ENCODE measurements at places on chromosomes 13 and 19.

GRCh38 chr19:55702131-55702627 lies 27.2 kb downstream of the EPN1 start:
- DNase-seq = no peak

GRCh38 chr19:46659151-46660007 lies 1.6 kb downstream of the DACT3 start:
- DNase-seq = no peak

GRCh38 chr13:44397766-44398223 lies 24.2 kb downstream of the SERP2 start:
- DNase-seq = no peak

GRCh38 chr13:20721454-20722357 lies 18.2 kb downstream of the IL17D start:
- no peak for DNase-seq

- no peak for DNase-seq
Measured at GRCh38 chr19:40530091-40530901, 46.4 kb upstream of the SHKBP1 start.

All from cerebellar nuclear complex (tissue), 1 donor.